Germinal center (tissue), 1 donor: ENCODE measurements at places on chromosomes 13 and 19.

- peak; percentile 51 for DNase-seq
Observed at GRCh38 chr19:50418176-50419021, at the start of gene SPIB. TSS of gene SPIB (plus strand) at chr19:50418938. CDS start at chr19:50418963, 25 bp downstream.

DNA sequence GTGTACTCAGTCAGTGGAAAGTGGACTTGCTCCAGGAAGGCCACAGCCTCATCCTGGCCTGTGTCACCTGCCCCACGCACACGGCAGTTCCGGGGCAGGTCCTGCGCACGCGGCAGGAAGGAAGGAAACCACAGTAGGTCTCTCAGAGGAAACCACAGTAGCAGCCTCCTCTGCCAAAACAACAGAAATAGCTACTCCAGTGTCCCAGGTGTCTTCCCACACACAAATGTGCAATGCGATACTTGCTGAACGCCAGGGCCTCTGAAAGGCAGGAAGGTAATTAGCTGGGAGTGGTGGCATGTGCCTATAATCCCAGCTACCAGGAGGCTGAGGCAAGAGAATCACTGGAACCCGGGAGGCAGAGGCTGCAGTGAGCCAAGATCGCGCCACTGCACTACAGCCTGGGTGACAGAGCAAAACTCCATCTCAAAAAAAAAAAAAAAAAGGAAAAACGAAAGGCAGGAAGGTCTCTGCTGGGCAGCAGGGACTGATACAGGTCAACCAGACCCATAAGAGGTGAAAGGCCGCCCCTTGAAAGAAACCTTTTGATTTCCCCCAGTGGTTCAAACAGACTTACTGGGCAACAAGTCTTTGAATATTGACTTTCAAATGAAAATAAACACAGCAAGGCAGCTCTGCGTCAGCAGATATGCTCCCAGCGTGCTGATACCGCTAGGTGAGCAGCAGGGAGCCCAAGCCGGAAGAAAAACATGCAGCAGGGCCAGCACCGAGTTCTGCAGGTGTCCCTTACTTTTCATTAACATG lies 49.5 kb downstream of the CRYL1 start:
- DNase-seq, result peak; percentile 13

- peak; percentile 79 for DNase-seq
Observed at GRCh38 chr19:35045667-35046300, 4.3 kb downstream of the HPN start.

DNA sequence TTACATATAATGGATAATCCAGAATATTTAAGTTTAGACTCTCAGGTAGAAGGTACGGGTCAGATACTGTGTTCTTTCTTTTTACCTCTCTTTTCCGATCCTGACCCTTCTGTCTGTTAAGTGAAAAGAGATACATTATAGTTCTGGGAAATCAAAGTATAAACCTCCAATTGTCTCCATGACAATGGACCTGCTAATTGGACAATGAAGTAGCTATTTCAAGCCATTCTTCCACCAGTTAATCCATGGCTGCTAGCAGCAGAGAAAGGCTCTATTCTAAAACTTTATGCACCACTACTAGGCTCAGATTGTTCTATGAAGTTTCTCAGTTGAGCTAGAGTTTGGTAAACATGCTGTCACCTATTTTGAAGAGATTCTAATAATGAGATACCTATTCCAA lies 8.3 kb upstream of the NBEA start:
- no peak for DNase-seq

DNA sequence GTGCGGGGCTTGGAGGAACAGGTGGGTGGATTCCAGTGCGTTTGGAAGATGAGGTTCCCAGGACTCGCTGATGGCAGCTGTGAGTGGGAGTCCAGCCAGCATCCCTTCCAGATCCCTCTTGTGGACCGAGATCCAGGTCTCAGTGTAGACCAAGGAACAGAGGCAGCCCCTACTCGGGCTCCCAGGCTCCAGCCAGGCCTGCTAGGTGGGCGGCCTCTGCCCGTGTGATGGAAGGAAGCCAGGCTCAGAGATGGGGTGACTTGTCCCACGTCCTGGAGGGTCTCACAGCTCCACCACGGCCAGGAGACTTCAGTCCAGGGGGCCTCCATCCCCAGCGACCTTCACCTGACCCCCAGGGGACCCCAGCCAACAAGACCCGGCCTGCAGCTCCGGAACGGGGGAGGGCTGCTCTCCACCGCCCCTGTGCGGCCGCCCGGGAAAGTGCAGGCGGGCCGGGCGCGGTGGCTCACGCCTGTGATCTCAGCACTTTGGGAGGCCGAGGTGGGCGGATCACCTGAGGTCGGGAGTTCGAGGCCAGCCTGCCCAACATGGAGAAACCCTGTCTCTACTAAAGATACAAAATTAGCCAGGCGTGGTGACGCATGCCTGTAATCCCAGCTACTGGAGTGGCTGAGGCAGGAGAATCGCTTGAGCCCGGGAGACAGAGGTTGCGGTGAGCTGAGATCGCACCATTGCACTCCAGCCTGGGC lies 729 bp upstream of the MADCAM1 start:
- DNase-seq, result peak; percentile 51

GRCh38 chr13:97228850-97229521 lies 6.9 kb downstream of the MBNL2 start:
- no peak for DNase-seq

- DNase-seq, result no peak
Observed at GRCh38 chr19:12543855-12544254, 7.4 kb downstream of the ZNF564 start.

- no peak for DNase-seq
Observed at GRCh38 chr13:46665248-46665632, 112.3 kb downstream of the LRCH1 start.

- DNase-seq, result no peak
Observed at GRCh38 chr13:95156208-95156607, 145.0 kb downstream of the ABCC4 start.

DNA sequence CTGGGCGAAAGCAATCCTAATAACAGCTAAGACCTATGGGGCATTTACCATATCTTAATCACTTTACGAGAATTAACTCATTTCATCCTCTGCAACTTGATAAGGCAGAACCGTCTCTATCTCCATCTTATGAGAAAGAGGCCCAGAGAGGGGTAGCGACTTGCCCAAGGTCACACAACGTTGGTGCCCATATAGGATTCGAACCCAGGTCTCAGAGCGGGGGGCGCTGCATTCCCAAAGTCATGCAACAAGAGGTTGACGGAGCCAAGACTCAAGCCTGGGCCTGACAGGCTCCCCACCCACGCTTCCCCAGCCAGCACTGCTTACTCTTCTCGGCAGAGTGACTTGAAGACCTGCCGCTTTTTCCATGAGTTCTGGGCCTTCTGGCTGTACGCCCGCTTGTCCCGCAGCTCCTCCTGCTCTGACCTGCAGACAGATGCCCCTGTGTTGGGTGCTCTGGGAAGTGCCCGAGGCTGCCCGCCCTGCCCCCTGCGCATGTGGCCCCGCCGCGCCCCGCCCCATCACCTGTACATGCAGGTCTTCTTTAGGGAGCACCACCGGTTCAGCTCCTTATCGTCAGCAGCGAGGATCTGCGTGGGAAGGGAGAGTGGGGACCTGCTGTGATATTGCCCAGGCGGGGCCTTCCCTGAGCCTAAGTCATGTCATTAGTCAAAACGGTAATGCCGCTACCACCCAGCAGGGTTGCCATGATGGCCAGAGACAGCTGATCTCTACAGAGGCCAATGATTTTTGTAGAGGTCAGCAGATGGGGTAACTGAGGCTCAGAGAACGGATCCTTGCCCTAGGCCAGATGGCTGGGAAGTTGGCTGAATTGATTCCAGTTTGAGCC lies 10.8 kb downstream of the KRI1 start:
- DNase-seq, result no peak

GRCh38 chr19:51198641-51199040 lies 26.2 kb upstream of the CD33 start:
- no peak for DNase-seq

DNA sequence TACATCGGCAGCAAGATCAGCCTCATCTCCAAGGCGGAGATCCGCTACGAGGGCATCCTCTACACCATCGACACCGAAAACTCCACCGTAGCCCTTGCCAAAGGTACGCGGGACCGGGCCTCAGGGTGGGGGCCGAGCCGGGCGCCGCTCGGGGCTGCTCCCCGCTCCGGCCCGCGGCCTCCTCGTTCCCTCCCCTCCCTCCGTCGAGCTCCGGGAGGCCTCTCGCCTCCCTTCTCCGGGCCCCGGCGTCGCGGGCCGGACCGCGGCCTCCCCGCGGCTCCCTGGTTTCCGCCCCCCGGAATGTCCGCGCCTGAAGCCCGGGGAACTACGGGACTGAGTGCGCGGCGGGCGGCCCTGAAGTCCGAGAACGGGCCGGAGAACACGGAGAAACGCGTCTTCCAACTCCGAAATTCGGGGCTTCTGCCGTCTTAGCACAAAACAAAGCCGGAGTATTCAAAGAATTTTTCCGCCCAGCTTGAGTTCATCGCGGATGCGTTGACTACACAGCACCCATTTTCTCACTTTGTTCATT lies 423 bp downstream of the LSM14A start:
- no peak for DNase-seq

DNA sequence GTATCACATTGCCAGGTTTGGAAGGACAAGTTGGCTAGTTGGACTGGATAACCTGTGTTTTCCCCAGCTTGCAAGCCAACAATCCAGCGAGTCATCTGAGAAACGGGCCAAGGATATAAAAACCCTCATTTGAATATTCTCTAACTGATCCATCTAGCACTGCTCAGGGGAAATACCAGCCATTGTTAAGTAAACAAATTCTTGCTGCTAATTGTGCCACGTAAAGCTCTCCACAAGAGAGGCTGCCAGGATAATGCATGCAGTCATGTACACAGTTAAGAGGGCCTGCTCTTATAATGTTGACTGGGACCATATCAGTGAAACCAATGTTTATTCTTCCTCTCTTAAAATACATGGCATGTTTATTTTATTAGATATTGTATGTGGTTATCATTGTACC lies 663.2 kb upstream of the SGCG start:
- DNase-seq, result no peak

GRCh38 chr13:32092496-32092895 lies 60.9 kb downstream of the FRY start:
- no peak for DNase-seq

GRCh38 chr19:48596679-48597465 lies 9.7 kb upstream of the SPACA4 start:
- no peak for DNase-seq

GRCh38 chr19:54427586-54427985 lies 12.3 kb downstream of the TTYH1 start:
- no peak for DNase-seq

GRCh38 chr13:102817907-102818306 lies 19.0 kb downstream of the BIVM start:
- DNase-seq, result no peak

DNA sequence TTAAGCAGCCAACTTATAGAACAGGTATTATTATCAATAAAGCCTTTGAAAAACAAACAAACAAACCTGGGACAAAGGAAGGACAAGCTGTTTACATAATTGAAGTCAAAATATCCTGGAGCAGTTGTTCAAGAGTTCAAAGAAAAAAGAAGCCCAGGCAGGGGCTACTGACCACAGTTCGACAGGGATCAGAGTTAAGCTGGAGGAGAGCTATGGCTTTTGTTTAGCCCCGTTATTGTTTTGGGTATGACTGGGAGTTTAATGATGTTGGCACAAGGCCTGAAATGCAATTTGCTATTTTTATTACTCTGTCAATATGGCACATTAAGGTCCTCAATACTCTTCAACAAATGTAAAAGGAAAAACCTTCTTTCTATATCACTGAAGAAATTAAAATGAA lies 624.4 kb upstream of the KLHL1 start:
- DNase-seq, result no peak

DNA sequence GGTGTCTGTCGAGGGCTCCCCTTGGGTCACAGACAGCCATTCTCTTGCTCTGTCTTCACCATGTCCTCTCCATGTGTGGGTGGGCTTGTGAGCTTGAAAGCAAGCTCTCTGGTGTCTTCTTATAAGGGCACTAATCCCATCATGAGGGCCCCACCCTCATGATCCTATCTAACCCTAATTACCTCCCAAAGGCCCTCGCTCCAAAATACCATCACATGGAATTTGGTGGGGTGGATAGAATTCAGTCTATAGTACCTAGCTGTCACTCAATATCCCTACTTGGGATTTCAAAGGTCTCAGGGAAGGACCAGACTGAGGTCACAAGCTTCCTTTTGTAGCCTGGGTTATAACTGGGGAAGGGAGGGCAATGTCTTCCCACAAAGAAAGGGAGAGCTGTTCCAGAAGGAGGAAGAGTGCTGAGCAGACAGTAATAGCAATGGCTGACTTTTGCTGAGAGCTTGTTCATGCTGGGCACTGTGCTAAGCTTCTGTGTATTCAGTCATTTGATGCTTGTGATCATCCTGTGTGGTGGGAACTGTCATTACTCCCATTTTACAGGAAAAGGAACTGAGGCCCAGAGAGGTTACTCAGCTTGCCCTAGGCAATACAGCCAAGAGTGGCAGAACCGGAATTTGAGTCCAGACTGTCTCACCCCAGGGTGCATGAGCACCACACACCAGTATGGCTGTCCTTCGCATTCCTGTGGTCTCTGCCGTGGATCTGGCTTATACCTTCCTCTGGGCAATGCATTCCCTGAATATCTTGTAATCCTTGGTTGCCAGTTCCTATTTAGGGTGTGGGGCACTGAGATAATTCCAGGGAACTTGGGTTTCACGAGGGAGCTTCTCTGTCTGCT lies 8.2 kb downstream of the FXYD5 start:
- DNase-seq, result no peak

DNA sequence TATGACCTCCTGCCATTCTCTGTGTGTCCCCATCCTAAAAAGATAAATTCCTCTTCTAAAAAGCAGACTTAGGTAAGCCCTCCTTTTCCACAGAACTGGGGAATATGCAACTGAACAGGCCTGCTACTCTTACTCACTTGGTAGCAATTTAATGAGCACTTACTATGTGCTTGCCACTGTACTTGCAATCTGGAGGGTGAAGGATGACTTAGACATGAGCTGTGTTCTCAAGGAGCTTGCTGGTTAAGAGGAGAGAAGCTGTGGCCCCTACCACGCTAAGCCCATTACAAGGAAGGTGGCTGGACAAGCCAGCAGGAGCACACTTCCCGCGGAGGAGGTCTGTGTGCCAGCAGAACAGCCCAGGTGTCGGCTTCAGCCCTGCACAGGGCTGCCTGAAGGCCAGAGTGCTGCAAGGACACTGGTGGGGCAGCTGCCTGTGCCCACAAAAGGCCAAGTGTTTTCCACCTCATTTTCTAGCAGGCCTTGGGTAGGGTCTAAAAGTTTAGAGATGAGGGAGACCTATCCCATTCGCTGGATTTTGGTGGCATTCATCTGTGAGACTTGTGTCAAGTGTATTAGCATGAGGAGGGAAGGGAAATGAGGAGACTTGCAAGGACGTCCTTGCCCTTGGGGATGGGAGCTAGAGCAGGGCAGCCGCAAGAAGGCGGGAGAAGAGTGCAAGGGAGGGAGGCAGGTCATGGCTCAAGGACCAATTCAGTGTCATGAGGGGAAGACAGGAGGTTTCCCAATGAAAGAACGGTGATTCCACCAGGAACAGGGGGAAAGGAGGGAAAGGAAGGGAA lies 52.0 kb downstream of the COL4A1 start:
- DNase-seq, result no peak
